ENCODE measurements at places on chromosomes 4 and X.
A peak's percentile ranks its signal among the peaks of the same experiment; 100 is the strongest.

GRCh38 chr4:79083406-79084010 is 144.3 kb upstream of the PAQR3 start:
- peak; percentile 3 for DNase-seq

DNA sequence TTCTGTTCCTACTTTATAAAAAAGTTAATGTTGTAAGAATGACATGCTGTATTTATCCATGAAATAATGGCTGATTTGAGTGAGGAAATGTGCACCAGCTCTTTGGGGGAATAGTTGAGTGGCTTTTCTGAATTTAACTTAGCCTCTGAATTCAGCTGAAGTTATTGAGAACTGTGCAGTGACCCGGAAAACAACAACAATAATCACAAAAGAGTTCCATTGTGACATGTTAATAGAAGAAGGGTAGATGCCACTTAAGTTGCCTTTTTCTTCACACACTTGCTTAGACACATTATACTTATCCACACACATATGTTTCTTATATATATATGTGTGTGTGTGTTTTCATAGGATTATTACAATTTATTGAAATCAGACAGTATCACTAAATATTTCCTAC is 301.2 kb downstream of the BMPR1B start:
- no peak for DNase-seq

- no peak for DNase-seq
These were observed 80.1 kb upstream of the SHOX start for GRCh38 chrX:550514-550913.

GRCh38 chrX:14956813-14957582 is 83.8 kb downstream of the MOSPD2 start:
- DNase-seq: no peak

GRCh38 chr4:37470245-37470644 is 215.9 kb downstream of the RELL1 start:
- no peak for DNase-seq

GRCh38 chr4:98626350-98626749 is 32.1 kb downstream of the TSPAN5 start:
- DNase-seq: peak; percentile 93

GRCh38 chr4:99408346-99408745 is 26.8 kb downstream of the ADH7 start:
- DNase-seq: no peak

- DNase-seq: peak; percentile 89
These were observed at the start of gene TSPAN6 for GRCh38 chrX:100636321-100636991. TSS of gene TSPAN6 (minus strand) at chrX:100636806. CDS start at chrX:100636694, 112 bp downstream.

- DNase-seq: no peak
These were observed 20.2 kb downstream of the NHS start for GRCh38 chrX:17395154-17395553.

GRCh38 chrX:56519642-56520041 is 43.8 kb upstream of the UBQLN2 start:
- no peak for DNase-seq

GRCh38 chr4:110411574-110412011 is 64.4 kb upstream of the ENPEP start:
- no peak for DNase-seq

DNA sequence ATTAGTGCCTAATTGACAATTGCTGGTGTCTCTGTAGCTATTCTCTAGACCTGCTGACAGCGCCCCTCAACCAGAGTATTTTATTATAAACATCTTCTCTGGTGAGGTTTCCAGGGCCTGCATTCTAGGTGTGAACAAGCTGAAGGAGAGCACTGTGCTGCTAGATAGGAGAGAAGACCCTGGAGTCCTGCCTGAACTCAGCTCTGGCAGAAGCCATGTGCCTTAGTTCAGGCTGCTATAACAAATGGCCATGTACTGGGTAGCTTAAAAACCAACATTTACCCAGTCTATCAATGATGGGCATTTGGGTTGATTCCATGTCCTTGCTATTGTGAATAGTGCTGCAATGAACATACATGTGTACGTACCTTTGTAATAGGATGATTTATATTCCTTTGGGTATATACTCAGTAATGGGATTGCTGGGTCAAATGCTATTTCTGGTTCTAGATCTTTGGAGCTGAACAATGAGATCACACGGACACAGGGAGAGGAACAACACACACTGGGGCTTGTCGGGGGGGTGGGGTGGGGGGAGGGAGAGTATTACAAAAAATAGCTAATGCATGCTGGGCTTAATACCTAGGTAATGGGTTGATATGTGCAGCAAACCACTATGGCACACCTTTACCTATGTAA is 185.5 kb upstream of the CPEB2 start:
- no peak for DNase-seq

DNA sequence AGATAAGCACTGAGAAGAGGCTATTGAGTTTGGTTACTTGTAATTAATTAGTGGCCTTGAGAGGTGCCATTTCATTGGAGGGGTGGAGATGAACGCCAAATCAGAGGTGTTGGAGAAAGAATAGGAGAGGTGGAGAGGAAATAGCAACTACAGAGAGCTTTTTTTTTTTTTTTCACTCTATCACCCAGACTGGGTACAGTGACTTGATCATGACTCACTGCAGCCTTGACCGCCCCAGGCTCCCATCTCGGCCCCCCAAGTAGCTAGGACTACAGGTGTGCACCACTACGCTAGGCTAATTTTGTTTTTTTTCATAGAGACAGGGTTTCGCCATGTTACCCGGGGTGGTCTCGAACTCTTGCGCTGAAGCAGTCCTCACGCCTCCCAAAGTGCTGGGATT is 5.2 kb downstream of the NHS start:
- DNase-seq: no peak

GRCh38 chrX:20789103-20789502 is 522.4 kb upstream of the RPS6KA3 start:
- no peak for DNase-seq

- DNase-seq: no peak
These were observed 27.3 kb upstream of the CDKN2AIP start for GRCh38 chr4:183416879-183417755.

- DNase-seq: peak; percentile 89
These were observed 299.0 kb downstream of the RAPGEF2 start for GRCh38 chr4:159401791-159402380.

GRCh38 chr4:101074326-101074725 is 273.0 kb downstream of the PPP3CA start:
- DNase-seq: no peak

DNA sequence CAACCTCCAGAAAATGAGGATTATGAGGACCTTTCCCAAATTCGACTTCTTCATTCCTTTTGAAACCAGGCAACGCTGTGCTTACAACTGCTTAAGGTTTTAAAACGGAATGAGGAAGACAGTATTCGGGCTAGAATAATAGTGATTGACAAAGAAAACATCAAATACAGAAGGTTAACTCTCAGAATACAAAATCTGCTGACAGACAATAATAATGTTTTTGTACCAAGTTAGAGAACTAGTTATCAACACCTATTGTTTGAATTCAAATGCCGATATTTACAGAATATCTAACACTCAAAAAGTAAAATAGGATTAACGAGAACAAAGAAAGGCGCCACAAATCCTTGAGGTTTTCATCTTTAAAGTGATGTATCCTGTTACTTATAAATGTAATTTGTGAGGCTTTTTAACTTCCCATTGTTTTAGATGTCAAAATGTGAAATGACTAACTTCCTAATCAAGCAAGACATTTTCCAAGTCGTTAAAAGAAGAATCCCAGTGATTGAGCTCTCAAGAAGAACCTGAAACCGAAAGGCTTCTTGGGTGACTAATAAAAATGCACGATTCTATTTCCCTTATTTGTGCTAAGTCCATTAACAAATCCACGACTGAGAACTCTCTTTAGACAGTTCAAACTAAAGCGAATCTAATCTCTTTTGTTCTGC is 118.3 kb downstream of the SORBS2 start:
- DNase-seq: no peak

DNA sequence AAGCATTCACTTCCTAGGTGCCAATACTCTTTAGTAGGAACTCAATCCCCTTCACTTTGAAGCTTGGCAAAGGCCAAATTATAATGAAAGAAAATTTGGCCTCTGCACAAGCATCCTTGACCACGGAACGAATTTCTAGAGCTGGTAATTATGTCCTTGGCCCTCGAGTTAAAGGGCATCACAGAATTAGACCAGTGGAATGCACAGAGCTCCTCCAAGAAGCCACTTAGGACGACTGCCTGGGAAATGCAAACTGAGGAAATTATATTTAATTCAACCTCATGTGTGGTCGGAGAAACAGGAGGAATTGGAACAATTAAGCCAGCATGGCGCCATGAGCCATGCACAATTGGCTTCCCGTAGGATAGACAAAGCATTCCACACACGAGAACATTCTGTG is 59.3 kb downstream of the NLGN4X start:
- DNase-seq: peak; percentile 9

GRCh38 chr4:22884157-22884556 is 191.4 kb downstream of the GBA3 start:
- DNase-seq: no peak

Measured in astrocyte of the spinal cord (primary cell).